ENCODE measurements at places on chromosomes 4 and X.

GRCh38 chr4:20592663-20593062 lies 107.6 kb upstream of the PACRGL start:
- no peak for DNase-seq

DNA sequence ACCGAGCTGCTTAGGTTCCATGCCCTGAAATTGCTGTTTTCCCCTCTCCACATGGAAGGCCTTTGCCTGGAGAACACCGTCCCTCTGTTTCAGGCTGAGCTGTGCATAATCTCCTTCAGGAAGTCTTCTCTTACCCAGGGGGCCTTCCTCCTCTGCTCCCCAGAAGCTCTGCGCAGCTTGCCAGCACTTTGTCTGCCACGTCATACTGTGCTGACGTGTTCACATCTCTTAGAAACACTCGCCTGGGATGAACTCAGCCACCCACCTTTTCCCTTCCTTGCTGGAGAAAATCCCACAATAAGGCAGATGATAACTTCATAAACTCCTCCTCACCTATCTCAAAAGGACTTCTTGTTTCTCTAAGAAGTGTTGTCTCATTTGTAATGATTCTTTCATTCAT lies 110.7 kb downstream of the ARHGAP10 start:
- DNase-seq: no peak

- DNase-seq: no peak
Observed at GRCh38 chr4:138702190-138702824, 313.3 kb upstream of the NOCT start.

GRCh38 chr4:24089851-24090534 lies 200.1 kb upstream of the PPARGC1A start:
- no peak for DNase-seq

DNA sequence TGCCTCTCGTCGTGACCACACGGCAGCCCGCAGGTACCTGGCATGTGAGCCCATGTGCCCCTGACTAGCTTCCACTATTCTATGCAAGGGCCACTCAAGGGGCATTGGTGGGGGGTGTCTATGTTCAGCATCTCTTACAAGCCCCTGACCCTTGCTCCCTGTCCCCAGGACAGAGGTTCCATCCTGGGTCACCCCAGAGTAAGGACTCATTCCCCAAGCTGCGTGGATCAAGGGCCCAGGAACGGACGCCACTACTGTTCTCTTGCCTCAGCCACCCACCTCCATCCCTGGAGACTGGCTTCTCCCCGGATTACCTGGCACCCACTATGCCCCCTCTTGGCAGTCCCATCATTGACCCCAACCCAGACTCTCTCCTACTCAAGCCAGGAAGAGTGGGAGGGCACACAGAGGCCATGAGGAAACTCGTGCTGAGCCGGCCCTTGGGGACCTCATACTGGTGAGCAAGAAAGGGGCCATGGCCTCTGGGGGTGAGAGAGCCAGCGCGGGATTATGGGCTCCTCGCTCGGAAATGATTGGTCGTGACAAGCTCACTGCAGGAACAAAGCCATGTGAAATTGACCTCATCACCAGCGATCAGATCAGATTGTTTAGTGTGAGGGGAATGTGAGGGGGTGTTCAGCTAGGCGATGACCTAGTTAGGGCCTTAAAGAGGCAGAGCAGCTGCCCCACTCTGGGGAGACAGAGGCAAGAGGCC lies 50.1 kb upstream of the PJA1 start:
- DNase-seq: no peak

GRCh38 chr4:84515075-84515474 lies 16.0 kb upstream of the NKX6-1 start:
- DNase-seq: no peak

DNA sequence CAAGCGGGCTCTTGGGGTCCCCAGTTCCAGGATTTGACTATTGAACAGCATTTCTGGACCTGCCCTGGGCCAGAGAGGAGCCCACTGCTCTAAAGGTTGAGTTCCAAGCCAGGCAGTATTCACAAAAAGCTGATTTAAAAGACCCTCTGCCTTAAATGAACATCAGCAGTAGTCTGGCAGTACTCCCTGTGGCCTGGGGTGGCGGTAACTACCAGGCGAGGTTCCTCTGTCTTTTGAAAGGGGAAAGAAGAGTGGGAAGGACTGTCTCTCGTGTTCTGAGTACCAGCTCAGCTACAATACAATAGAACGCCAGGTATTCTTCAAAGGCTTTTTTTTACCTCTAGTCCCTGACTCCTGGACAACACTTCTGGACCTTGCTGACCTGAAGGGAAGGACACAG lies 456.4 kb upstream of the TEX13C start:
- DNase-seq: no peak

DNA sequence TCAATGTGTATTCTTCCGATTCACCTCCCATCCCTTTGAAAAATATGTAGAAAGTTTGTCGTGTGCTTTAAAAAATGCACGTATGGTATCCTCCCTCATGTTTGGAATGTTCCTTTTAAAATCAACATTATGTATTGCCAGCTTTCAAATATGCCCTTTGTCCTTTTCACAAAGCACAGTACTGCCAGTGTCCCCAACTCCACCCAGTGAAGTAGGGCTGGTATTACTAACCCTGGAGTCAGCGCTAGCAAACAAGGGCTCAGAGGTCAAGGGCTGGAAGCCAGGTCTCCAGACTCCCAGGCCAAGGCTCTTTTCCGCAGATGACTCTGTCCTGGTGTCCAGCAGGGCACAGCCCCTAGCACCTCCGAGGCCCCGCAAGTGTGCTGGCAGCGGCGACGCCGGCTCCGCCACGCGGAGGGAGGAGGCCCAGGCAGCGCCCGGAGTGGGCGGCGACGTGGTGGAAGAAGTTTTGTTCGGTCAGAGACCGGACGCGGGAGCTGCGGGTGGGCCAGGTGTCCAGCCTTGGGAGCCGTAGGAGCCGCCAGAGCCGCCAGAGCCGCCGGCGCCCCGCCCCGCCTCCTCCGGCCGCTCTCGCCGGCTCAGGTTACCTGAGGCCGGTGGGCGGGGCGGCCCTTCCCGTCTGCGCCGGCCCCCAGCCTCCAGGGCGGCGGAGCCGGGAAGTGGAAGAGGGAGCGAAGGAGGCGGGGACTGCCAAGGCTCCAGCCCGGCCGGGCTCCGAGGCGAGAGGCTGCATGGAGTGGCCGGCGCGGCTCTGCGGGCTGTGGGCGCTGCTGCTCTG lies at the start of gene IL13RA1:
Gene IL13RA1, plus strand, starts transcription at position 720 of the 799 bp plus-strand sequence. Its CDS starts 33 bp downstream, at position 753.
- peak; percentile 6 for DNase-seq

DNA sequence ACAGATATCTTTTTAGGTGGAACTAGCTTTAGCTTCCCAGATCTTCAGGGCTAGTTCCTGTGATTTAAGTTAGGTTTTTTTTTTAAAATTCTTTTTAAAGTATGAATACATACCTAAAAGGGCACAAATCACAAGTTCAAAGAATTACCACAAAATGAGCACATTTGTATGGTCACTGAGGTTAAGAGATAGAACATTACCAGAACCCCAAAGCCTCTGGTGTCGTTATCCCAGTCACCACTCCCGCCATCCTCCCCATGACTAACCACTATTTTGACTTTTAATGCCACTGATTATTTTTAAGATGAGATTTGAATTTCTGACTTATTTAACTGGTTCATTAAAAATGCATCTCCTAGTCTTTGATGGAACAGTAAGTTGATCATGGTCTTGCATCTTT lies 5.4 kb downstream of the PGK1 start:
- no peak for DNase-seq

DNA sequence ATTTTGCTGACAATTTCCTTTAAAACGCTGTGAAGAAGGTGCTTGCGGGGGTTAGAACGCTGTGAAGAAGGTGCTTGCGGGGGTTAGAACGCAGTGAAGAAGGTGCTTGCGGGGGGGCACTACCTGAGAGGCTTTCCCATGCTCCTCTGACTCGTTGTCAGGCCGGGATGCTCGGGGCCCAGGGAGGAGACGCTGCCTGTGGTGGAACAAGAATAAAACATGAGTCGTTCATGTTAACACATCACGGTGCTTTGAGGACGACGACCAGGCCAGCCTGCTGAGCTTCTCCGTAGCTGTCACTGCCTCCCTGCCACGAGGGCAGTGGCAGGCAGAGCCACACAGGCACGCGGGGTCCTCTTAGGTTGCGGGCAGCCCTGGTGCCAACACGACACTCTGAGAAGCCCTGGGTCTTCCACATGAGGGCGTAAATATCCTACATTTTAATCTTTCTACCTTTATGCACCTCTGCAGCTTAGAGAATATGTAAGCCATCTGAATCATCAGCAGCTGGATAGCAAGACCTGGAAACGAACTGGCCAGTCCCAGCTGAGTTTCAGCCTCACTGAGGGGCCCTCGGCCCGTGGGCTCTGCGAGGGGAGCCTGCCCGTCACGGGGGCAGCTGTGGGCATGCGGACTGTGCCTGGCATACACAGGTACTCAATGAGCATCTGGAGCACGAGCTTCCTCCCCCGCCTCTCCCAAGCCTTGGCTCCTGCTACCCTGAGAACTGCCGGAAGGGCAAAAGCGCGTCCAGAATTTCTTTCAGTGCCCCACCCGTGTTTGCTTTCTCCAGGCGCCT lies 47.0 kb downstream of the FGFRL1 start:
- no peak for DNase-seq

DNA sequence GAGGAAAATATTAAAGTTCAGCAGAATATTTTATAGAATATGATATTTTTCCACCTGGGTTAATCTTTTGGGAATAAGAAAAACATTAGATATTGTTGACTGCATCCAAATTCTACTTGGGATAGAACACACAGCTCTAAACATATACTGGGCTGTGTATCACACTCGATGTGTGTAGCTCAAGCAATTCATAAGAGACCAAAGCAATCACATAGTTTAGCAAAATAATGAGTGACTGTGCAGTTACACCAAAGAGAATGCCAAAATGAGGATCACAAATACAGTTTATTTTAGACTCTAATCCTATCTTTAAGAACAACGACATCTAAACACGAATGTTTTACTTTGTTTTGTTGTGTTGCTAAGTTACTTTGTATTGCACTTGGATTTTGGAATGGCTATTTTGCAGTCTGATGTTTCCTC lies 101.2 kb downstream of the CBR4 start:
- no peak for DNase-seq

DNA sequence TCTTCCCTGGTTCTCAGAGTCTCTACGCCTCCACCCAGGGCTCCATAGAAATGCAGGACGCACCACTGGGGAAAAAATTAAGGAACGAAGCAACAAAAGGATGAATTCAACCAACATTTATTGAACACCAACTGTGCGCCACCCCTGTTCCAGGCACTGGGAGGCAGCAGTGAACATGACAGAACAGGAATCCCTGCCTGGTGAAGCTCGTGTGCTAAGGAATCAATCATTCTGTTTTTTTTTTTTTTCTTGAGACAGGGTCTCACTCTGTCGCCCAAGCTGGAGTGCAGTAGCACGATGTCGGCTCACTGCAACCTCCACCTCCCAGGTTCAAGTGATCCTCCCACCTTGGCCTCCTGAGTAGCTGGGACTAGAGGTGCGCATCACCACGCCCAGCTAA lies 1.9 kb upstream of the FTSJ1 start:
- DNase-seq: no peak

- DNase-seq: no peak
Observed at GRCh38 chrX:39674490-39675161, 423.1 kb downstream of the BCOR start.

- no peak for DNase-seq
Observed at GRCh38 chrX:135740681-135741149, 27.3 kb downstream of the CT45A1 start.

DNA sequence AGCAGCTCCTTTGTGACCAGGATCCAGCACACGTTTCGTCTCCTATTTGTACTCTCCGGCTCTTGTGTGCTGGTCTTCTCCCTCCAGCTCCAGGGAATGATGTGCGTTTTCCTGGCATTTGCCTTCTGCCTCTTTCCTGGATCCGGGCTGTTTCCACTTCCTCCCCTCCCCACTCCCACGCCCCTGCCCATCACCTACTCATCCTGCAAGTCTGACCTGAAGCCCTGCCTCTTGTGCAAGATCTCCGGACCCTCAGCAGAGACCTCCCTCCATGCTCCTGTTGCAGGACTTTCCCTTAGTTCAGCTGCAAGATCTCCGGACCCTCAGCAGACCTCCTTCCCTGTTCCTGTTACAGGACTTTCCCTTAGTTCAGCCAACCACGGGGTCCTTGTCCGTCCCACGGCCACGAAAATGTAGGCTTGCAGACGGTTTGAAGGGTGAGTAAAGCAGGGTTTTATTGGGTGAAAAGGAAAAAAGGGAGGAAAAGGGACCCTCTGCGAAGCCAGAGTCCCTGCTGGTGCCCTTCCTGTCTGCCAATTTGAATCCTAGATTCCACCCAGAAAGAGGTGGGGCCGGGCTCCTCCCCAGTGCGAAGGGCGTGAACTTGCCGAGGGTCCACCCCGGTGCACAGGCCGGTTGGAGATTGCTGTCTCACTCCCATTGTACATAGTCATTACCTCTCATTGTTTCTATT lies 74.4 kb upstream of the IRF2 start:
- DNase-seq: no peak

- no peak for DNase-seq
Observed at GRCh38 chr4:150588316-150588715, 6.4 kb downstream of the MAB21L2 start.

DNA sequence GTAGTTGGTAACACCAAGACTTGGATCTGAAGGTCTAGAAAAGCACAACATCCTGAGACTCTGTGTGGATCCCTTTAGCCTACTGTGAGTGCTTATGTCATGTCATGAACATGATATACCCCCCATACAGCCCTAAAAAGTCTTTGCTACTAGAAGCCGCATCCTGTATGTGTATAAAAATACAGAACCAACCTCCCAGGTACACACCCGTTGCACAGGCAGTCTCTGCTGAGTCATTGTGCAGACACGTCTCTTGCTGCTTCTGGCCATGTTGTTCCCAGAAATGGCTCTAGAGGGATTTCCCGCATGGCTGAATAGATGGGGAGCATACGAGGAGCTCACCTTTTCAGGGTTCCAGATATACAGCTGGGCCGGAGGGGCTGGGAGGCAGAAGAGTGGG lies 93.3 kb downstream of the MAMLD1 start:
- no peak for DNase-seq

DNA sequence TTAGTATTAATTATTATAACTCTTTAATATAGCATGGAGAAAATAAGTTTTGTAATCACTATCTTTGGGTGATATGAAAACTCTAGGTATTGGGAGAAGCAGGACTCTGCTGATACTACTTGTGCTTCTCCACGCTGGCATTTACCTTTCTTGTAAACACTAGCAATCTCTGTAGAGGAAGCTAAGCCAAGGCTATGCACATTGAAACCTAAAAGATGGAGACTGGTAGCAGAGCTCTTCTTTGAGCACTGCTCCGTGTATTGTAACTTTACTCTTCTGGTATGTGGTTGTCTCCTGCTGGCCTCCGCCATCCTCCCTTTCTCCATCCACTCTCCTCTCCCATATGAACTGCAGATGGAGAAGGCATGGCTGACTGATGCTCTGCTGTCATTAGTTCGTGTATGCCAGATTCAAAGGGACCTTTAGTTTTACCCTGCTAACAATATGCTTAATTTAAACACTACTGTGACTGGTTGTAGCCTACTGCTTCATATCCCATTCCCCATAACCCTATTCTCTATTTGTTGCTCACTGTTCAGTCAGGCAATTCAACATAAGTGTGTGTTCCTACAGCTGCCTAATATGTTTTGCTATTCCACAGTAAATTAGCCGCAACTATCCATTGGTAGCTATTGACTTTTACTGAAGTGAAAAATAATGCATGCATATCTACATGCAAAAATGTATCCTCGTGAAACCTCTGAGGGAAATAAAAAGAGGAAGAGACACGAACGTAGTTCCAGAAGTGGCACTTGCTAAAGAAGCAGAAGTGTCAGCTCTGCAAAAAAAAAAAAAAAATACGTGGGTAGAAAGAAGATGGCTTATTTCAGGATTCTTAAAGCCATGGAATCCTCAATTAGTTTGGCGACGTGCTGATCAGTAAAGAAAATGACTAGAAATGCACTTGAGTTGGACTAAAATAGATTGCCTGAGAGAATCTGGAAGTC lies 55.6 kb upstream of the CCSER1 start:
- DNase-seq: no peak

- DNase-seq: no peak
Observed at GRCh38 chrX:48794340-48794910, 7.4 kb upstream of the HDAC6 start.

- no peak for DNase-seq
Observed at GRCh38 chr4:25654031-25654970, 1.4 kb upstream of the SLC34A2 start.
